ENCODE measurements at places on chromosomes 11 and 22.

DNA sequence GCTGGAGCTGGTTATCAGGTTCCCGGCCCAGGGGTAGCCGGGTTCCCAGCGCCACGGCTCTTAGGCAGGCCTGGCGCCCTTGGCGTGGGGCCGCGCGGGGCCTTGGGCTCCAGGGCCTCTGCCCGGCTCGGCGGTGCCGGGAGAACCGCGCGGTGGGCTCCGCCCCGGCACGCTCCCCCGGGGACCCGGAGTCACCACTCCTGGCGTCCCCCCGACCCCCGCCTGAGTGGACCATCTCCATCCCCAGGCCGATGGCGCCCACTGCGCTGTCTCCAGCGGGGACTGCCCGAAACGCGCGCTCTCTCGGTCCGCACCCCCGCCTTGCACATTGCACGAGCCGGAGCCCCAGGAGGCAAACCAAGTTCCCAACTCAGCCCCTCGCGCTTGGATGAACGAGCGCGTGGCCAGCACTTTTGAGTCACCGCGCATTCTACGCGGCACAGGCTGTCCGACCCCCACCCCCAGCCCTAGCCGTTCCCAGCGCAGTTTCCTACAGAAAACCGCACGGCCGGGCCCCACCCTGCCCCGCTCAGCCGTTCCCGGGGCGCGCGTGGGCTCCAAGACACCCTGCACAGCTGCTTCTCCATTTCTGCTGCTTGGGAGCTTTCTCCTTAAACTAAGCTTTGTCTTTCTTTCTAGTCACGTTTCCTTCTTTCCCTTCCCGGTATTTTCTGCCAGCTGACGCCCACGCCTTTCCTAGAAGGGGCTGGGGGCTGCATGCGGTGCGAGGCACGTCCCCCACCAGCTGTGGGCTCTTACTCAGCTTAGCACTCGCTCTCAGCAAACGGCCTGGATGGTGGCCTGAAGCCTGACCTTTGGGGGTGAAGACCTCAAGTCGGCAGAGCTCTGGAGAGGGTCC, 650 bp upstream of the CHID1 start:
- peak; percentile 36 for DNase-seq

DNA sequence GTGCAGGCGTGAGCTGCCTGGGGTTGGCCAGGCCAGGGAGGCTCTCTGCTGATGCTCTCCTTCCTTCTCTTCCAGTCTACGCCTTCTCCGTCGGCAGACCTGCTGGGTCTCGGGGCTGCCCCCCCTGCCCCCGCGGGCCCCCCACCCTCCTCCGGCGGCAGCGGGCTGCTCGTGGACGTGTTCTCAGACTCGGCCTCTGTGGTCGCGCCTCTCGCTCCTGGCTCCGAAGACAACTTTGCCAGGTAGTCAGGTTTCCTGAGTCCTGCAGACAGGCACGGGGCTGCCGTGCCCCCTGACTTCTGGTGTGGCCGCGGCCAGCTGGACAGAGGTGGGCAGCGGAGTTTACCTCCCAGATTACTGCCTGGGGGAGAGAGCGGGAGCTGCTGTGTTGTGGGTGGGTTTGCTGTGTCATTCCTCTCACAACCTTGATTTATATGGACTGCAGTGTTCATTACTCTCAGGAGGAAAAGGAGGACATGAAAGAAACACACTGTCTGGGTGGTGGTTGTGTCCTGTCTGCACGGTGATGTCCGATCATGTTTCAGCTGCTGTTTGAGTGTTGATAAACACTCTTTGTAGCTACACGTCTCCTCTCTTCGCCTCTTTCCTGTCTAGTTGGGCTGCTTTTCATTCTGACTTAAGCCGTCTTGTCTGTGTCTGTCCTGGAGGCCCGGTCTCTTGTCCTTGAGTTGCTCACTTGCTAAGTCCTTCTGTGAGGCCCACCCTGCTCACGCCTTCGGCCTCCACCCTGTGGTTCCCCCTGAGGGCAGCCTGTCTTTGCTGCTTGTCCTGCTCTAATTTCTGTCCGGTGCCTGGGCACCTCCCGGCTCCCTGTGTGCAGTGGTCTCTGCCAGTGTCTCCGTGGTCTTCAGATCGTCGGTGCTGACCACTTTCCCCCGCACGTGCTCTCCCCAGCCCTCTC, 35.9 kb downstream of the MUC6 start:
- DNase-seq = no peak

GRCh38 chr11:96013461-96014213, 89.7 kb upstream of the MTMR2 start:
- no peak for DNase-seq

- DNase-seq = no peak
These were observed 187.4 kb upstream of the NAV2 start for GRCh38 chr11:19525276-19525675.

- no peak for DNase-seq
These were observed 4.5 kb upstream of the MAPK8IP1 start for GRCh38 chr11:45880772-45881570.

- DNase-seq = no peak
These were observed 42.5 kb downstream of the CLPB start for GRCh38 chr11:72391638-72392423.

DNA sequence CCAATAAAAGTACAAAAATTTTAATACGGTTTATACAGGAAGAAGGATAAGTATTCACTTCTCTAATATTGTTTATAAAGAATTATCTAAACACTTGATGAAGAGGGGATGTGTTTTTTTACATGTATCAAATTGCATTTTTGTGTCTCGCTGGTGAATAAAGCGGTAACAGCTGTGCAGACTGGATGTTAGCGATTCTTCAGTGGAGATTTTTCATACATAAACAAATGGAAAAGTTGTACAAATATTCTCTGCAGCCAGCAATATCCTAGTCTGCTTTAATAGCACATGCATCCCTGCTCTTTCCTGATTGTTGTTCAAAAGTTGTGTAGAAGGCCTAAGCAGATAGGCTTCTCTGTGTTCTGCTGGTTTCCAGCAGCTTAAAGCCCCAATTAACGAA, 369.3 kb downstream of the SOX6 start:
- no peak for DNase-seq

DNA sequence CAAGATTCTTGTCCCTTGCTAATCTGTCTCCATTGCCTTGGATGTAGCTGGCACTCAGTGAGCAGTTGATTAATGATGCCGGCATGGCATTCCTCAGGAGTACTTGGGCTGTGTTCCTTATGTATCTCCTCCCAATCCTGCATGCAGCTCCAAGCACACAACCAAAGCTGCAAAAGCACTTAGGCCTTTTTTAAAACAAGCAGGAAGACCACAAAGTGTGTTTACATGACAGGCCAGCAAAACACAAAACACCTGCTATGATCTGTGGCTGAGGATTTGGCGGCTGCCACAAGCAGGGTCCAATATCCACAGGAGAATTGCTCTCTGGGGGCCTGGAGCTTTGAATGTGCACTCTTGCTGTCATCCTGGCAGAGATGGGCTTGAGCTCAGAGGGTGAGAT, 8.9 kb downstream of the ABTB2 start:
- no peak for DNase-seq

- no peak for DNase-seq
These were observed 5.4 kb upstream of the TXN2 start for GRCh38 chr22:36486619-36487384.

DNA sequence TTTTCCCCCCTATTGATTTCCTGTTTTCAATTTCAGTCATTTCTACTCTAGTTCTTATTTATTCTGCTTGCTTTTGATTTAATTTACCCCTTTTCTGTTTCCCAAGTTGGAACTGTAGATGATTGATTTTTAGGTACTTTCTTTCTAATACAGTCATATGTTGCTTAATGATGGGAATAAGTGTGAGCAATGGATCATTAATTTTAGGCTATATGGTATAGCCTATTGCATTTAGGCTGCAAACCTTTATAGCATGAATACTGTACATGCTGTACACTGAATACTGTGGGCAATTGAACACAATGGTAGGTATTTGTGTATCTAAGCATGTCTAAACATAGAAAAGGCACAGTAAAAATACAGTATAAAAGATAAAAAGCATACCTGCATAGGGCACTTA, 44.9 kb downstream of the DDX10 start:
- no peak for DNase-seq

DNA sequence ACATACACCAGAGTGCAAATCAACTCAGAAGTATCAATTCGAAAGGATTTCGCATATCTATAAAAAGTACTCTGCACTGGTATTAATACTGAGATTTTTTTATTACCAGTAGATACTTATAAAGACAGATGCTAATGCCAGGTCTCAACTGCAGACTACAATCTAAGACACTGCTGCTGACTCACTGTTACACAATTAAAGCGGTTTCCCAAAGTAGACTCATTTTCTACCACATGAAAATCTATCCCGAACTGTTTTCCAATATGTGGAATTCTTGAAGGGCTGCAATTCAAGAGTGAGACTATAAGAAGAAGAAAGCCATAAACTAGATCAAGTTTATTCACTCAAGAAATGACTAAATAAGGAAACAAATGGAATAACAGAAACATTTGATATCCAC, 57.2 kb upstream of the ARHGAP32 start:
- DNase-seq = no peak

GRCh38 chr22:20433191-20433590, 4.4 kb downstream of the SCARF2 start:
- DNase-seq = no peak

DNA sequence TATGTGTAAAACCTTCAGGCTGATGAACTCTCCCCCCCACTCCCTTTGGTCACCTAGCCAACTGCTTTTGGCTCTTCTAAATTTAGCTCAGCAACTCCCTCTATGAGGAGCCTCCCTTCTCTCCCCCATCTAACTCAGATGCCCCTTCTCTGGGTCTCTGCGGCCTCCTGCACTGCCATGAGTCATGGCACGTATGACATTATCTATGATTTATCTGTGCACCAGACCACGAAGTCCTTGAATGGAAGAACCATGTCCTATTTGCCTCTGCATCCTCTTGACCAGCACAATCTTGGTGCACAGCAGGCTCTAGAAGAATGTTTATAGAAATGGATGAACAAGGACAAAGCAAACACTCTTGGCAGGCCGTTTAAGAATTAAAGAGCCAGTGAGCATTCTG, 46.0 kb downstream of the RPL27A start:
- no peak for DNase-seq

DNA sequence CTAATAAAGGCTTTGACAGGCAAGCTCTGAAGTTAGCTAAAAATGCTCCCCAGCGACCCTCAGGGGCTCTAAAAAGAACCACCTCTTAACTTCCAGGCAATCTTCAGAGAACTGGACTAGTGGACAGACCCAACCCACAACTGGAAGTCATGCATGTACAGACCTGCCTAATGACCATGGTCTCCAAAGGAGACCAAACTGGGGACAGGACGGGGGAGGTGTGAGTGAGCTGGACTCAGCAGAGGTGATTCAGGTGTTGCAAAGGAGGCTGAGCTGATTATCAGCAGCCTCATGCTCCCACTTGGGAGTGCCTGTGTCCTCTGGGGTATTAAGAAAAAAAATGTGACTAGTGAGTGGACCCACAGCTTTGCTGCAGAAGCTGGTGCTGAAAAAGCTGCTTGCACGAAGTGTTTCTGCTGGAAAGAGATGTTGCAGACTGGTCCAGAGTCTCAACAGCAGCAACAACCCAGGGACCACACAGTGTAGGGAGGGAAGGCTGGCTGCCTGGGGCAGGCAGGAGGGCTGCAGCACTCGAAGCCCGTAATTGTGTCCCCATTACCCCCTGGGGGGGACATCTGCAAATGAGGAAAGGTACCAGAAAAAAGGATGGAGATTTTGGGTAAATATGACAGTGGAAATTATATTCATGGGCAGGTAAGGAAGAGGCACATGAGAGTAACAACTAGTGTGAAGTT, 35.3 kb downstream of the PITPNB start:
- DNase-seq = no peak

DNA sequence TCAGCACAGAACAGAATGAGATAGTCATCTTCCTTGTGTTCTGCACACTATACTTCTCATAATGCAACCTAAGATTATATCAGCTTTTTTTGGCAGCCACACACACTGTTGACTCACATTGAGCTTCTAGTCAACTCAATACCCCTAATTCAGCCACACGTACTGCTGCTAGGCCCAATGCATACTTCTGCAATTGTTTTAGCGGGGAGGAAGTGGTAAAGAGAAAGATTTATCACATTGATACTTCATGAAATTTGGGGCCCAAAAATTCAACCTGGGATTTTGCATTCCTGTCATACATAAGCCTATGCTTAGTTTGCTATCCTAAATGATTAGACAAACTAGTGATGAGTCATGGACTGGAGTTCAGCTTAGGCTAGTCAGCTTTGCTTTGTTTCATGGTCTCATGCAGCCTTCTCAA, 8.6 kb upstream of the UPB1 start:
- no peak for DNase-seq

- no peak for DNase-seq
These were observed 70.4 kb downstream of the LDLRAD3 start for GRCh38 chr11:36013950-36014897.

DNA sequence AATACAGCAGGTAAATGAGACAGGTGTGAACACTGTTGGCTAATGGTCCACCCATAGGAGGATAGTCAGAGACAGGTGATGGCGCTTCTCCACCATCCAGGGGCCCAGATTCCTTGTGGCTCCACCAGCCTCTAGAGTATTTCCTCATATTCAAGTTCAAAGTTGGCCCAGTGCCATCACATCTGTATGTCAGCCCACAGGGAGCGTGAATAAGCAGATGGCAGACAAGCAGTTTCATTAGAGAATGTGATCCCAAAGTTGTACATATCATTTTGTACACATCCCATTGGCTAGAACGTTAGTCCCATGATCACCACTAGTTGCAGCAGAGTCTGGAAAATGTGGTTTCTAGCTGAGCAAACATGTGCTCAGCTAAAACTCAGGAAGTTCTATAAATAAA, 11.0 kb upstream of the CWF19L2 start:
- no peak for DNase-seq

DNA sequence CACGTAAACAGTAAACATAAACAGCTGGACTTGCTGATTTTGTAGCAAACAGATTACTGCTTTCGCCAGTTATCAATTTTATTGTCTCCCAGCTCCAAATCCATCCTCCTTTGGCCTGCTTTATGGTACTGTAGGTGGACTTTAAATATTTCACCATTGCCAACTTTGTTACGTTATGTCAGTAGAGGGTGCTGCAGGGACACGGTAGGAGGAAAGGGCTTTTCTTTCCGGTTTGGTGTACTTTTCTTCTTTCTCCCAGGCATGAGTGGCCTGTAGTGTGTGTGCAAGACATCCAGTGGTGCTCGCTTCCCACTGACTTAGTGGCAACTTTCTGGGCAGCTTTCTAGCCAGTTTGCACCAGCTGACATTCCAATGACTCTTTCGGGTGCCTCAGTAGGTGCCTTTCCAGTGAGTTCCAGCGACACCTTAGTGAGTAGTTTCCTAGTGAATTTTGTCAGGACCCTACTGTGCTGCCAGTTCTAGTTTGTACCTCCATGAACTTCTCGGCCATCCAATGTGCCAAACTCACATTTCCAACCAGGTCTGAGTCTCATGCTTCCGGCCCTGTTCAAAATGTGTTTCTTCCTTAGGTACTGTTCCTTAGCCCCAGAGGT, 267.6 kb upstream of the TENM4 start:
- DNase-seq = peak; percentile 17

- peak; percentile 26 for DNase-seq
These were observed 667 bp downstream of the CD81 start for GRCh38 chr11:2377511-2378443.

GRCh38 chr11:66044757-66045156, 4.2 kb downstream of the GAL3ST3 start:
- DNase-seq = no peak
